Naive B cell (primary cell): ENCODE measurements at places on chromosomes 13 and 19. TPM values are rescaled to one million over a fixed set of nuclear protein-coding genes. Genes with fewer than 3 reads are reported as not detected.

Gene TMEM143
- polyA plus RNA-seq: 4.4 TPM

GRCh38 chr19:6481541-6482342, at the start of gene DENND1C:
DENND1C (minus strand) TSS chr19:6481787; CDS start chr19:6481695, 92 bp downstream.
- peak; percentile 69 for DNase-seq
- H3K4me3 ChIP-seq: peak within 1 kb of the TSS; percentile 97
- no peaks in the 10 kb centered on the region for H3K36me3 ChIP-seq

Gene POGLUT2
- not detected for polyA plus RNA-seq

GRCh38 chr19:50300051-50300450, 29.1 kb downstream of the KCNC3 start:
- H3K27ac ChIP-seq: no peak overlapping the region
- H3K36me3 ChIP-seq: no peaks in the 10 kb centered on the region
- H3K27me3 ChIP-seq: peaks cover 10% of the 10 kb centered on the region
- H3K4me3 ChIP-seq: no peak overlapping the region
- no peaks in the 10 kb centered on the region for H3K4me1 ChIP-seq

- H3K4me3 ChIP-seq: no peak overlapping the region
- DNase-seq: no peak
- no peak overlapping the region for H3K27ac ChIP-seq
- no peaks in the 10 kb centered on the region for H3K36me3 ChIP-seq
- H3K4me1 ChIP-seq: no peaks in the 10 kb centered on the region
Observed at GRCh38 chr13:86135856-86136255, 336.6 kb upstream of the SLITRK6 start.

DNA sequence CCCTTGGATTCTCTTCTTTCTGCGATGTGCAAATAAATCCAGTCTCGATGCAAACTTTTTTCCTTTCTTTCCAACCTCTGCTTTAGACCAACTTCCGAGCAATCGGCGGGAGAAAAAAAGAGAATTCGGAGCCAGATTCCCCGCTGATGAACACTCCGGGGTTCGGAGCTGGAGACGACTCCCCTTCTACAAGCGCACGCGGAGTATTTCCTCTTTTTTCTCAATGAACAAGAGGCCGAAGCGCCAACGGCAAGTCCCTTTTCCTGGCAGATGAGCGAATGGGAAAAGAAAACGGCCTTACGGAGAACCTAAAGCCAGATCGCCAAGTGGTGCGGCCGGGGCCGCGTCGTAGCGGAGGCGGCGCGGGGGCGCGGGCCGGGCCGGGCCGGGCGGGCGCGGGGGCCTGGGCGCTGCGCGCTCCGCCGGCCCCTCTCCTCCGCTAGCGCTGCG, 250 bp downstream of the SPRY2 start:
- H3K27me3 ChIP-seq: peaks cover 15% of the 10 kb centered on the region
- DNase-seq: peak; percentile 48
- H3K4me1 ChIP-seq: peaks cover 11% of the 10 kb centered on the region
- no peak overlapping the region for H3K27ac ChIP-seq
- no peak overlapping the region for H3K4me3 ChIP-seq

Gene SERPINE3
- not detected for polyA plus RNA-seq

DNA sequence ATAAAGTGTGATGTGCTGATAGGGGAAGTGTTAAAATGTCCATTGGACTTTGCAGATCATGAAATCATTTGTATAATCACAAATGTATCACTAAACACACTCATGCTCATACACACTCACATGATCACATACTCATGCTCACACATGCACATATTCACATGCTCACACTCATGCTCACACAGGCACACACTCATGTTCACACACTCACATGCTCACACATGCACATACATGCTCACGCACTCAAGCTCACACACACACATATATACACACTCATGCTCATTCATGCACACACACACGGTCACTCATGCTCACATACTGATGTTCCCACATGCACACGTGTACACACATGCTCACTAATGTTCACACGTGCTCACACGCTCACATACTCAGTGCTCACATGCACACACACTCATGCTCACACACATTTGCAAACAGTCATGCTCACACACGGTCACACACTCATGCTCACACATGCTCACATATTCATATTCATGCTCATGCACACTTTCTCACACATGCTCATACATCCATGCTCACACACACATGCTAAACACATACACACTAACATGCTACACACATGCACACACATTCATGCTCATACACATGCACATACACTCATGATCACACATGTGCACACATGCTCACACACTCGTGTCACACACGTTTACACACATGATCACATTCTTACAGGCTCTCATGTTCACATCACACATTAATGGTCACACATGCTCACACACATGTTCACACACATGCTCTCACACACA, 116.7 kb upstream of the GJB6 start:
- H3K27me3 ChIP-seq: no peaks in the 10 kb centered on the region
- no peaks in the 10 kb centered on the region for H3K4me1 ChIP-seq
- H3K36me3 ChIP-seq: no peaks in the 10 kb centered on the region
- H3K4me3 ChIP-seq: no peak overlapping the region
- DNase-seq: no peak

Gene ZNF471
- 0.51 TPM for polyA plus RNA-seq

GRCh38 chr13:102183509-102184182, 218.2 kb downstream of the FGF14 start:
- H3K4me3 ChIP-seq: no peak overlapping the region
- H3K36me3 ChIP-seq: no peaks in the 10 kb centered on the region

Gene UFM1
- polyA plus RNA-seq: 71.1 TPM

GRCh38 chr13:42380420-42381164, 108.6 kb downstream of the AKAP11 start:
- no peaks in the 10 kb centered on the region for H3K36me3 ChIP-seq
- H3K4me1 ChIP-seq: peaks cover 39% of the 10 kb centered on the region
- H3K27me3 ChIP-seq: no peaks in the 10 kb centered on the region
- H3K4me3 ChIP-seq: peak overlapping the region; percentile 57

DNA sequence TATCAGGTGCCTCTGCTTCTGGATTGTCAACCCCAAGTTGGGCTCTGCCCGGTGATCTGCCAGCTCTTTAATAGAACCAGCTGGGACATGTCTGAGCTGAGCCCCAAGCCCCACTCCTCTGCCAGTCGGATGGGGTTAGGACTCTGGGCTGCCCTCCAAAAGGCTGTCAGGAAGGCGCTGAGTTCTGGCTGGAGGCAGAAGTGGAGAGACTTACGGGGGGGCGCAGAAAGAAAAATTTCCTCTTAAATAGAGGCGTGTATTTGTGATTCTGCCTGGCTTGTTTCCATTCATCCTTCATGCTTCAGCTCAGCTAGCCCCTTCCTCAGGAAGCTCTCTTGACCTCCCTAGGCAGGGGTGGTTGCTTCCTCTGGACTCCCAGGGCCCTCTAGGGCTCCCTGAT, 985 bp upstream of the KCNK6 start:
- H3K4me3 ChIP-seq: peak overlapping the region; percentile 85
- peak overlapping the region; percentile 82 for H3K27ac ChIP-seq
- H3K27me3 ChIP-seq: no peaks in the 10 kb centered on the region
- H3K4me1 ChIP-seq: peaks cover 33% of the 10 kb centered on the region

- H3K27ac ChIP-seq: peak overlapping the region; percentile 21
- H3K27me3 ChIP-seq: no peaks in the 10 kb centered on the region
- DNase-seq: peak; percentile 31
- H3K4me3 ChIP-seq: no peak overlapping the region
- peaks cover 9% of the 10 kb centered on the region for H3K36me3 ChIP-seq
- no peaks in the 10 kb centered on the region for H3K4me1 ChIP-seq
Observed at GRCh38 chr19:23823952-23824389, 65.3 kb upstream of the ZNF681 start.

Gene ATCAY
- polyA plus RNA-seq: not detected

GRCh38 chr13:75442736-75443234, 39.2 kb downstream of the TBC1D4 start:
- H3K36me3 ChIP-seq: no peaks in the 10 kb centered on the region
- H3K27ac ChIP-seq: no peak overlapping the region
- H3K27me3 ChIP-seq: no peaks in the 10 kb centered on the region
- no peak for DNase-seq
- H3K4me3 ChIP-seq: no peak overlapping the region
